Erythroblast (primary cell): ENCODE measurements at places on chromosomes 2 and 18.

DNA sequence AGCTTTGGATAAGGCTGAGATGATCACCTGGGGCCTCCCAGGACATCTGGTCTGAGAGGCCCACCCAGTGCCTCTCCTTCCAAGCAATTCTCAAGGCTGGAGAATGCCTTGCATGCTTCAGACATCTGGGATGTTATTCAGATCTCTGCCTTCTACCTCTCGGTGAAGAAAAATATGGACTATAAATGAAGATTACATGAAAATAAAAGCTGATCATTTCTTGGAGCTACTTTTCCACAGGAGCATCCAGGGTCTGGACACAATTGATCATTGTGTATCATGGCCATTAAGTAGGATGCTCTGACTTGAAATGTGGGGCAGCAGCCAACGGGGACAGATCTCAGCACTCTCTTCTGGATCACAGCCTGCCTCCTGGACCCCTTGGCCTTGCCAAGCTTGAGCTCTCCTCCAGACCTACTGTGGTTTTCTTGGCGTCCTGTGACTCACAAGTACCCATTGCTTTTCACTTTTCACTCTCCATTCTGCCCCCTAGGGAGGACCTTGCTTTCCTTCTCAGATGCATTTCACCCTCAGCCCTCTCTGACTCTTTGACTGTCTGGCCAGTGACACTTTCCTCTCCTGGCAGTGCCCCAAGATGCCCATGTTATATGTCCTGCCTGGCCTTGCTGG, 203.1 kb downstream of the INSIG2 start:
- DNase-seq, result no peak

- no peak for DNase-seq
These were observed 779.8 kb downstream of the RNF144A start for GRCh38 chr2:7697052-7697451.

DNA sequence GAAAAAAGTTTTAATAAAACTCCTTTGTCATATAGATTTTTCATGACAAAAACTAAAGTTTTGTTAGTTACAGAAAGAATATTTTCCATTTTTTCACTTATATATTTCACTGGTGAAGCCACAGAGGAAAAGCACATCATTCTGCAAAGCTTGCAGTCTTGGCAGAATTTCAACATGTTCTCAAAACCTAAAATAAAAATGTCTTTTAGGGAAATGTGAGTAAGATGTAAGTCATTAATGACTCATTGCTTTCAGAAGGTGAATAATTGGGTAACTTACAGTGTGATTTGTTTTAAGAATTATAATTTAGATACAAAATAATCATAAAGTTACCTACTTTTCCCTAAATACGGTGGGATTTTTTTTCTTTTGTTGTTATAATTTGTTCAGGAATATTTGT, 43.4 kb upstream of the TNFRSF11A start:
- DNase-seq, result no peak

DNA sequence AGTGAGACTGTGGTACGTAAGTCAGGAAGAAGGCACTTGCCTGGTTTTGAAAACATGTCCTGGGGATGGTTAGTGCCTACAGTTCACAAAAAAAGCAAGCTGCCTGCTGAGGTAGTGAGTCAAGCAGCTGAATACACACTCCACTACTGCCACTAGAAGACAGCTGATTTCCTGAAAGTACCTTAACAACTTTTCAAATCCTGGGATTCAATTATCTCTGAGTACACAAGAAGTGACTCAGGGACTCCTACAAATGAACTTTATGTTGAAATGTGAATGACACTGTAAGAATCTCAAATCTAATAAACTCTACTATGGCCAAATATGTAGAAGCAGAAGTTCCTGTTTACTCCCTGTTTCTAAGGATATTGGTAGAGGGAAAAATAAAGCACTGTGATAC, 58.0 kb upstream of the ARL5A start:
- DNase-seq, result no peak
